ENCODE measurements at places on chromosomes 5 and 9.

DNA sequence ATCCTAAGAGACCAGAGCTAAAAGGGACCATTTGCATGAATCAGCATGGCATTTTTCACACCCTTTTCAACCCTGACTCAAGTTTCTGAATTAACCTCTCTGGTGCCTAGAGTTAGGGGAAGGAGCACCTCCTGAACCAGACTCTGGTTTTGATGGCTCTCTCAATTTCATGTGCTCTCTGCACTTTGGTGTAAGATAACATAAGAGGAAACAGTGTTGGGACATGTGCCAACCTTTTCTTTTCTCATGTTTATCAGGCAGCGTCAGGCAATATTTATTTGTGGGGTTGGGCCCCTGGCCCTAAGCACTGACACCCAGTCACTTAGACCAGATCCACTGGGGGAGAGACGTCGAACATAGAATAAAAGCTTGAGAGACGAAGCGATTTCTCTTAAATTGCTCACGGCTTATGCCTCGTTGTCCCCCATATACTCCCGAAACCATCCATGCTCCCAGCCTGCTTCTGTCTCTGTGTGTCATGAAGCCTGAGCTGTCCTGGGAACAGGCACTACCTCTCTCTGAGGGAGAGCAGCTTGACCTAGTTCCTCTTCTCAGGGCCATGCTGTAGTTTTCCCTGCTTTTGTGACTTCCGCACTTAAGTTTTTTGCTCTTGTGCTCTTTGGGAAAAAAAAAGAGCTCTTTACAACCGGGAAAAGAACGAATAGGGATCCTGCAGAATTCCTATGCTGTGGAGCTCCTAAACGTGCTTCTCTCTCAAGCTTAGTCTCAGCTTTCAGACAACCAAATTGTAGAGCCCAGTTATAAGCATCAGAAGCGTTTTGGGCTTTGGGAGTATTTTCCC, 195.7 kb downstream of the NR3C1 start:
- no peak for DNase-seq

GRCh38 chr5:170211575-170212334, 21.0 kb upstream of the C5orf58 start:
- no peak for DNase-seq

DNA sequence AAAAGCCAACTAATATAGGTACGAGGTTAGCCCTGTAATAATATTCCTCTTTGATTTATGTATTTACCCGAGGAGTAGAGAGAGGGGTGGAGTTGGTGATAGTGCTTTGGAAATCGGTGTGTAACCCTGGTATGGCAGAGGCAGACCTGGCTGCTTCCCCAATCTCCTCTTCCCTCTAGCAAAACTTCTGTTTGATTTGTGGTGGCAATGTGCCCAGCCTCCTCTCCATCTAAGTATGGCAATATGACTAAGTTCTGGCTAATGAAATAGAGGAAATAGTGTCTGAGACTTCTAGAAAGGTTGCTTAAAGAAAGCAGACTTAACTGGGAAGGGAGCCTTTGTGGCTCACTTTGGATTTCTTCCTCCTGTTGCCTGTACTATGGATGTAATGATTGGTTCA, 491.1 kb downstream of the ENC1 start:
- DNase-seq, result peak; percentile 94

- DNase-seq, result no peak
Measured at GRCh38 chr5:45195026-45195425, 386.3 kb downstream of the MRPS30 start.

- DNase-seq, result peak; percentile 78
Measured at GRCh38 chr9:115524453-115525059, 406.6 kb upstream of the TNC start.

DNA sequence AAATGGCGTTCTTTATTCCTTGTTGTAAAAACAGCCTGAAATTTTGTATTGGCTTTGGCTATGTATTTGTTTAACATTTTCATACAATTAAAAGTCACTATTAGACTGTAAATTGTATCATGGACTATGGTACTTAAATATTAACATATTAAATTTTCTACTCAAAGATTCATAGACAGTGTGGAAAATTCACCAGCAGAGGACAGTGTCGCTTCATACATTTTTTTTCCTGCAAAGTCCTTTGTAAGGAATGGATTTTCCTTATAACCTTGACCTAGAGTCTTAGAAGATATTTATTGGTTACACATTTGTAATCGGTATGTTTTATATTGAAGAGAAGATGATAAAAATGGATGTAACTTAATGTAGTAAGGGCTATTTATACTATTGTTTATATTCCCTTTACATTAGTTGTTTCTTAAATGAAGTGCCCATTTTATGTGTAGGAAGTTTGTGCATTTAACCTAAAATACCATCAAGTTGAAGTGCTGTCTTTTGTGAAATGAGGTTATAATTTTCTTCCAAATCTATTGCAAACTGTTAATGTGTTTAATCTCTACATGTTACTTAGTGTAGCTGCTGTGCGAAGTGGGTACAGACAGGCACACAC, 150.1 kb downstream of the KDM4C start:
- DNase-seq, result peak; percentile 52

DNA sequence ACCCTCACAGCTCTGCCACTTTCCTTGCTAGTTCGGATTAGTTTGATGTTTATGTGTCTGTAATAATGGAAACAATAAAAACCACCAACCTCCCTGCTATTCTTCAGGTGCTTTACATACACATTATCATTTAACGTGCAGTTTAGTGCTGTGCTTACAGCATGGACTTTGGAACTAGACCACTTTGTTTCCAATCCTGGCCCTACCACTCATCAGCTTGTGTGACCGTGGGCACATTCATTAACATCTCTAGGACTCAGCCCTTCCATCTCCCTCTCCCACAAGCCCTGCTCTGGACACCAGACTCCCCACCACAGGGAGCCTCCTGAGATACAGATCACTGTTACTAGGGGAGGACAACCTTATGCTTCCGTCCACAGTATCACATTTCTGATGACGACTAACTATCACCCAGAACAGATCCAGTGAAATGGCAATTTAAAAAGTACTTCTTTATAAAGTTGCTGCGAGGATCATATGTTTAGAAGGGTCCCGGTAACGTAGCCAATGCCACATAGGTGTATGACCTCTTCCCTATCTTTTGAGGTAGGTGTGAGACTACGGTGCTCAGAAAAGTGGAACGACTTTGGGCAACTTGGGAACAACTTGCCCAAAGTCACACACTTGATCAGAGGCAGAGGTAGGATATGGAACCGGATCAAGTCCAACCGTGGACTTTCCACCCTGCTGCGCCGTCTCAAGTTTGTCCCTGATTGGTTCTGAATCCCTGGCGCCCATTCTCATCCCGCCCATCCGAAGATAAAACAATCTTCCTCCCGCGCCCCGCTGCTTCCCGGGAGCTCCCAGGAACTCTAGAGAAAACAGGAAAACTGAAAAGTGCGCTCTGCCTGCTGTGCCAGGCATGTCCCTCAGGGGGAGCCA, 132.4 kb upstream of the NIPBL start:
- peak; percentile 70 for DNase-seq

DNA sequence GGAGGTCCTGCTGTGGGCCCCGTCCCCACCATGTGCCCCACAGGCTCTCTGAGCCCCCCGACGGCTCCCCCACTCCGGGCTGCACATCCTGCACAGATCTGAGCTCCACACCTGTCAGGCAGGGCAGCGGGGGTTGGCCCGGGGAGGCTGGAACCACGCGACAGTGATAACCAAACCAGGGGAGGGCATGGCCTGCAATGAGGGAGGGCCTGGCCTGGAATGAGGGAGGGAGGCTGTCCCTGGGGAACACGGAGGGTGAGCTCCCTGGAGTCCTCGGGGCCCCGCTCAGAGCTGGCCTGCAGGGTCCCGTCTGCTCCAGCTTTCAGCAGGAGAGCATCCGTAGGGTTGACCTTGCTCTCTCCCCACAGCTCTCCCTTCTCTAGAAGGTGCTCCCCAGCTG, 30.5 kb downstream of the SLC9A3 start:
- no peak for DNase-seq

- DNase-seq, result no peak
Measured at GRCh38 chr5:108736855-108737254, 10.8 kb upstream of the FER start.

DNA sequence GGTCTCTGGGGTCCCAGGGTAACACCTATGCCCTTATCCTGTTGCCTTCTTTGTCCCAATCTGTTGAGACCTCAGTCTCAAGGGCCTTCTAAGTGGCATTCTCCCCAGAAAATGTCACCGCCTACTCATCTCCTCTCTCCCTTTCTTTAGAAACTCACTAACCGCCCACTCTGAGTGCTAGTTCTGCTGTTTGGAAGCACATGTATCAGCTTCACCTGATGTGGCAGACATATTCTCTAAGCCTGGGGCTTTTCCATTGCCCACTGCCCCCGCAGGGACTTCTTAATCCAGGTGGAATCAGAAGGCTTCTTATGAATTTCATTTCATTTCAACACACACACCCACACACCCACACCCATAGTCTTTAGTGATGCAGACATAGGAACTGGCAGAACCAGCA, 165.1 kb downstream of the ASTN2 start:
- DNase-seq, result no peak

DNA sequence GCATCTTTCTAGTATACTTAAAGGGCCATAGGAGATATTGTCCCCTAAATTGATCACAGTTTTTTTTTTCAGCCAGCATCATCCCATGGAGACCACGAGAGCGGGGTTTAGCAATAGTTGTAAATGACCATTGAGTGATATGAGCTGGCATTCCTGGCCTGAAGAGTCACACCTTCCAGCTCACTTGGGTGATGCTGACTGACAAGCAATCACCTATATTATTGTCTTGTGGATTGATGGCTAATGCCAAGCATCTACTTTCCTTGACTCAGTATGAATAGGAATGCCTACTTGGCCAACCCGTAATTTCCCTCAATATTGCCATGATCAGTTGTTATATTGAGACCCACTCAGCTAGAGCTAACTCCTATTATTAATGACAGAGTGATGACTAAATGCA, 70.5 kb downstream of the ADAMTSL1 start:
- peak; percentile 16 for DNase-seq

GRCh38 chr9:7533376-7534090, 266.0 kb downstream of the DMAC1 start:
- no peak for DNase-seq

- DNase-seq, result no peak
Measured at GRCh38 chr9:86445671-86446070, 91.5 kb upstream of the TUT7 start.

DNA sequence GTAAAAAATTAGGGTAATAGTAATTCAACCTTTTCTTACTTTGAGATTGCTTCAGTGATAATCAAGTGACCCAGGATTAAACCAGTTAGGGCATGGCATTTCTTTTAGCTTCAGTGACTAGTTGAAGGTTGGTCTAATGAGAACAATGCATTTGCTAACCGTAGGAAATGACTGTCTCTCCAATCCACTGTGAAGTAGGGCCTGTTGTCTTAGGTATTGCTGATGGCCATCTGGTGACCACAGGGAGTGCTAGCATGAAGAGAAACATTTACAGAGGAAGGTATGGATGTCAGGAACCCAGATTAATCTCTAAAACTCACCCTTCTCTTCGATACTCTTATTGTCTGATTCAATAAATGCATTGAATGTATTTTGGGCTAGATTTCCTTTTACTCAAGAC, 535.9 kb upstream of the SEMA6A start:
- DNase-seq, result no peak

DNA sequence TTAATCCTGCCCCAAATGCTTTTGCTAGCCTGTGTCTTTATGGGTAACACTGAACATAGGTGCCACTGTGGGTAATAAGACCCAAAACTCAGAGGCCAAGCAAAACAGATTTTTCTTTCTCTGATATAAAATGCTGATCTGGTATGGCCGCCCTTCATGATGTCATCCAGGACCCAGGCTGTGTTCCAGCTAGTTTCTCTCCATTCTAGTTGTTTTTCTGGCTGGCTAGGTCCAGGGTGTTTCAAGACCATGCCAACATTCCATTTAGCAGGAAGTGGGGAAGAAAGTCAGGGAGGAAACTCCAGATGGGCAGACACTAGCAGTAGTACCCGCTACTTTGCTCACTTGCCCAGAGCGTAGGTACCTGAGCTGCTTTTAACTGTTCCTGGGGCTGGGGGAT, 183.9 kb upstream of the OTULINL start:
- DNase-seq, result peak; percentile 90

GRCh38 chr9:70205366-70206020, 53.3 kb upstream of the SMC5 start:
- DNase-seq, result no peak

GRCh38 chr9:23590276-23591000, 235.6 kb downstream of the ELAVL2 start:
- DNase-seq, result no peak

- no peak for DNase-seq
Measured at GRCh38 chr5:124064956-124065355, 553.0 kb downstream of the CSNK1G3 start.

GRCh38 chr9:78533500-78533899, 236.6 kb downstream of the PSAT1 start:
- peak; percentile 57 for DNase-seq

Measured in EH (cell line).